ENCODE measurements at places on chromosomes 2 and 18. TPM values are rescaled to one million over a fixed set of nuclear protein-coding genes. Genes with fewer than 3 reads are reported as not detected.

ELP2 gene
- total RNA-seq: 114 TPM

GRCh38 chr2:63054841-63055225 is 4.2 kb downstream of the OTX1 start:
- H3K27ac ChIP-seq: no peak overlapping the region
- no peaks in the 10 kb centered on the region for H3K36me3 ChIP-seq
- peaks cover 67% of the 10 kb centered on the region for H3K4me1 ChIP-seq
- peaks cover 72% of the 10 kb centered on the region for H3K27me3 ChIP-seq
- peak overlapping the region; percentile 2 for H3K4me3 ChIP-seq

DNA sequence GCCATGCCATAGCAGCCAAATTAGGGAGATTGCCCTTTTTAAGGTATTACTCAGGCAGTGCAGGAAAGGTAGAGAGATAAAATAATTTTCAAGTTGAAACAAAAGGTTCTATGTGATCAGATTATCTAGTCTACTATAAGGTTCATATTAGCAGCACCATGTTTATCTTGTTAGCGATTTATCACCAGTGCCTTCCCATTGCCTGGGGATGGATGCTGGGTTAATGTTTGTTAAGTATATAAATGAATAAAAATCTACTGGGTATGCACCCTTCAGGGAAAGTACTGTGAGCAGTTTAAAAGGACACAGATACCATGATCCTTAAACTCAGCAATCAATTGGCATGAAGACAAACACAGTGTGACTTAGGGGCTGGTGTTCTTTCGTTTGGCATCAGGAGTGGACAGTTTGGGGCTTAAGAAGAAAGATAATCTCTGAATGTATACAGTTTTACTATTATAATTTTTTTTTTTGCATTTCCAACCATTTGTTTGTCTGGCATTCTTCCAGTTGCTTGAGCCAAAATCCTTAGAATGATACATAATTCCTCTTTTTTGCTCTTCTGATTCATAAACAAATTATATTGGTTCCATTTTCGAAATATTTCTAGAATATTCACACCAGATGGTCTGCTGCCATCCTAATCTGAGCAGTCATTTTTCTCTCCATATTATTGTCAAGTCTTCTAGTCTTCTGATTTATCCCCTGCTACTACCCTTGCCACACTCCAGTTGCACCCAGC is 512.8 kb upstream of the SLC8A1 start:
- H3K27me3 ChIP-seq: no peaks in the 10 kb centered on the region
- no peak for DNase-seq
- no peaks in the 10 kb centered on the region for H3K4me1 ChIP-seq
- no peak overlapping the region for H3K27ac ChIP-seq
- H3K36me3 ChIP-seq: no peaks in the 10 kb centered on the region

DNA sequence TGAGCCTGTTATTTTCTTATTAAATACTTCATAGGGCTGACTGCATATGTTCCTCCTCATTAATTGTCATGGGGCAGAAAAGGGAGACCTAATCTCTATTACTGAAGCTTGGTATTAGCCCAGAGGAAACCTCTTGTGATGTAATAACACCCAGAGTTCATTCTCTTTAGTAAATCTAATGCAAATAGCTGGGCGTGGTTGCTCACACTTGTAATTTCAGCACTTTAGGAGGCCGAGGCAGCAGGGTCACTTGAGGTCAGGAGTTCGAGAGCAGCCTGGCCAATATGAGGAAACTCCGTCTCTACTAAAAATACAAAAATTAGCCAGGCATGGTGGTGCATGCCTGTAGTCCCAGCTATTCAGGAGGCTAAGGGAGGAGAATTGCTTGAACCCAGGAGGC is 14.7 kb downstream of the DAW1 start:
- no peak overlapping the region for H3K4me3 ChIP-seq
- H3K36me3 ChIP-seq: no peaks in the 10 kb centered on the region
- DNase-seq: no peak
- no peaks in the 10 kb centered on the region for H3K4me1 ChIP-seq
- no peak overlapping the region for H3K27ac ChIP-seq

DNA sequence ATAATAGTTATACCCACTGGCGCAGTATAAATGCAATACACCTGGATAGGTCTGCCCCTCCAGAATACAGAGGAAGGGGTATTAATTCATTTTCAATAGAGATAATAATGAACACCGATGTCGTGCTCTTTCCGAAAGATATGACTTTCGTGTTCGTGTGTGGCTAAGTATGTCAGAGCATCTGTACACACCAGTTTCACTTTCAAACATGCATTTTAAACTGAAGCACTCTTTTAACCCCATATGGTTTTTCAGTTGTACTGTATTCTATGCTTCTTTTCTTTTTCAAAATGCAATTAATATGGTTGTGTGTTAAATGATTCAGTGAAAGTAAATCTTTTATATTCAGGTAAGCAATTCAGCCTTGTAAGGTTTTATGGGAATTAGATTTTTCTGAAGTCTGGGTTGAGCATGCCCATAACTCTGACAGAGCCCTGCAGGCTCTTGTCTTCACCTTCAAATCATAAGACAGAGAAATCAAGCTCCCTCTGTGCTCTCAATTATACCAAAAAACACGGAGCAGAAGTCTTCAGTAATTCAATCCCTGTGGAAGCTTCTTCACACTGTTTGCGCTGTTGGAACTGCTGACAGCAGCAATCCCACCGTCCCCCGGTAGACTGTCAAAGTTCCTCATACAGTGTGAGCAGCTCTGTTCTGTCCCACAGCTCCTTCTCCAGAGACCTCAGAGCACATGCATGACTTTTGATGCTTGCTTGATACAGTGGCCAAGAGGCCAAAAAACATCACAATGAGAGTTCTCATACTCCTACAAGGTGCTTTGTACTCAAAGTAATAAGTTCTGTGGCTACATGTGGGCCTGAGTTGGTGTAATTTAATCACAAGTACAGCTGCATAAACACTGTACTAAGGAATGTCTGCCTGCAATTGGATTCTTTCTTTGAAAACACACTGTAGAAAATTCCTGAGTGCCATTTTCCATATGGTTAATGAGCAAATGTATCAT is 186.8 kb downstream of the ZNF521 start:
- H3K4me3 ChIP-seq: peak overlapping the region; percentile 45
- peaks cover 20% of the 10 kb centered on the region for H3K4me1 ChIP-seq
- peak; percentile 7 for DNase-seq
- H3K27me3 ChIP-seq: peaks cover 2% of the 10 kb centered on the region
- no peaks in the 10 kb centered on the region for H3K36me3 ChIP-seq

GRCh38 chr18:79508565-79509535 is 113.1 kb downstream of the NFATC1 start:
- H3K27me3 ChIP-seq: no peaks in the 10 kb centered on the region
- peak; percentile 4 for DNase-seq
- peaks cover 49% of the 10 kb centered on the region for H3K36me3 ChIP-seq
- H3K4me3 ChIP-seq: peak overlapping the region; percentile 60
- peaks cover 47% of the 10 kb centered on the region for H3K4me1 ChIP-seq
- peak overlapping the region; percentile 88 for H3K27ac ChIP-seq

FEV gene
- not detected for total RNA-seq

RAPGEF4 gene
- total RNA-seq: 0.28 TPM

DNA sequence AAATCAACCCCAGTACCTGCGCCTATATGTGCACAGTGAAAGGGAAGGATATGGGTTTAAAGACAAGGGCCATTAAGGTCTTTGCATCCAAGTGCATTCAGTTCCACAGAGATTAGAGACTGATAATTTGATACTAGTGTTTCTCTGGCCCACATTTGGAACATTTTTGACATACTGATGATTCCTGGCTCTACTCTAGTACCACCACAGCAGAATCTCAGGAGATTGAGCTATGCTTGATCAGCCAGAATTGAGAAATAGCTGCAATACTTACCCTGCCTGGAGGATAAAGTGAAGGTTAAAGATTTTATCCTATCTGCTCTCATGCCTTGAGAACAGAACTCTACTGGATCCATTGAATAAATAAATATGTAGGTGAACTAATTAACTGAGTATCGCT is 1267.8 kb downstream of the SUCLG1 start:
- no peaks in the 10 kb centered on the region for H3K27me3 ChIP-seq
- H3K4me1 ChIP-seq: no peaks in the 10 kb centered on the region
- H3K27ac ChIP-seq: no peak overlapping the region
- no peak for DNase-seq
- H3K36me3 ChIP-seq: no peaks in the 10 kb centered on the region

GRCh38 chr18:22322243-22322691 is 95.4 kb downstream of the CTAGE1 start:
- H3K27me3 ChIP-seq: no peaks in the 10 kb centered on the region
- DNase-seq: no peak
- H3K4me1 ChIP-seq: no peaks in the 10 kb centered on the region
- H3K36me3 ChIP-seq: no peaks in the 10 kb centered on the region
